NCI-H446 (cell line): ENCODE measurements at places on chromosomes 1 and 21.
A peak's percentile ranks its signal among the peaks of the same experiment; 100 is the strongest.

DNA sequence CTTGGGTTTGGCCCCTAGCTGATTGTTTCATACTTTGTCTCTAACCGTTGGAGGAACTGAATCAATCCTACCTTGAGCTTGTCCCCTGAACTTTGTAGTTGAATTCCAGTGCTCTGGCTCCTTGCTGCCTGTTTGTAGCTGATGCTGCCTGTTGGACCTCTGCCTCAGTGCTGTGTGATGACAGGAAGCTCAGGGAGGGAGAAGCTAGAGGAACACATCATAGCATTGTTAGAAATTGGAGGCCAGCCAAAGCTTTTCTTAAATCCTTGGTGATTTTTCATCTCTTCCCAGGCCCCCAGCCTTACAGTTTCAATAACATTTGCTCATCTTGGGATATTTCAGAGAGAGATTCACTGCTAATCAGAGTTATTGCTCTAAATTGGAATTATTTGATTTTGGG, 34.0 kb downstream of the MACF1 start:
- DNase-seq: no peak

DNA sequence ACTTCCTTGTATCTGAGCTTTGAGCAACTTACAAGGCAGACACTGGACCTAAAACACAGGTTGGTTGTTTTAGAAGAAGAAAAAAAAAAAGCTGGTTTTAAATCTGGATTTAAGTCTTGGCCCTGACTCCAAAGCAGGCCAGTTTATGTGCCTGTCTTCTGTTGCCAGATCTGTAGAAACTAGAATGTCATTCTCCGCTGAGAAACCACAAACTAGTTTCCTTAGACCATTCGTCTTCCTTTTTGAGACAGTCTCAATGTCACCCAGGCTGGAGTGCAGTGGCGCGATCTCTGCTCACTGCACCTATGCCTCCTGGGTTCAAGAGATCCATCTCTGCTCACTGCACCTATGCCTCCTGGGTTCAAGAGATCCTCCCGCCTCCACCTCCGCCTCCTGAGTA, 33.9 kb downstream of the APP start:
- no peak for DNase-seq

- DNase-seq: no peak
Observed at GRCh38 chr21:34022627-34023335, 50.6 kb upstream of the MRPS6 start.

- no peak for DNase-seq
Observed at GRCh38 chr1:22654692-22655091, 1.7 kb downstream of the C1QB start.

- DNase-seq: no peak
Observed at GRCh38 chr1:154730259-154730658, 122.3 kb upstream of the ADAR start.

GRCh38 chr1:86068841-86069756, 87.5 kb downstream of the COL24A1 start:
- DNase-seq: peak; percentile 45

DNA sequence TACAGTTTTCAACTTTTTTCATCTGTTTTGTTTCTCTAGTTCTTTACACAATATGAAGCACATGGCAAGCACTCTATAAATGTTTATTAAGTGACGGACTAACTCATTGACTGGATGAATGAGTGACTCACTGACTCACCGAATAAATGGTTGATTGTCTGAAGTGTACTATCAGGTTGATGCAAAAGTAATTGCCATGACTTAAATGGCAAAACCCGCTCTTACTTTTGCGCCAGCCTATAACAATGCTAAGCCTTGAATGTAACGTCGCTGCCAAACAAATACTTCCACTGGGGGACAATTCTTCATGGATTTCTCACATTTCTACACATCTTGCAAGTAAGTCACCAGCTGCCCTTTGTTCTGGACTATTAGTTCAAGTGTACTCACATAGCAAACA, 109.0 kb upstream of the KCTD3 start:
- no peak for DNase-seq

GRCh38 chr1:24964811-24965570, 34.9 kb upstream of the RUNX3 start:
- no peak for DNase-seq

DNA sequence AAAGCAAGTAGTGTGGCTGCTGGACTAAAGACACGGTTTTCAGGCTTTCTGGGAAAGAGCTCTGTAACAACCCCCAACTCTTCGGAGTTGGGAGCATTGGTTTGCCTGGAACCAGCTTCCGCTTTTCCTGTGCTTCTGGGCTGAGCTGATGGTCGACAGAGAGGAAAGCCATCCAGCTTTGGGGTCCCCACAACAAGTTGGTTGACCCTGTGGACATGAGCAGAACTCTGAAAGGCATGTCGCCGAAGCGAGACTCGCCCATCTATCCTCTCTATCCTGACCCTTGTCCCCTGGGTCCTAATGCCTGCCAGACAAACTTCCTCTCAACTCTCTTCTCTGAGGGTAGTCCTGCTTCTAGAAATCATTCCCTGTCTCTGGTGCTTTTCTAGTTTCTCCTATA, 31.9 kb upstream of the FCGR2A start:
- DNase-seq: no peak

- DNase-seq: no peak
Observed at GRCh38 chr1:61270761-61271411, 188.5 kb downstream of the NFIA start.

DNA sequence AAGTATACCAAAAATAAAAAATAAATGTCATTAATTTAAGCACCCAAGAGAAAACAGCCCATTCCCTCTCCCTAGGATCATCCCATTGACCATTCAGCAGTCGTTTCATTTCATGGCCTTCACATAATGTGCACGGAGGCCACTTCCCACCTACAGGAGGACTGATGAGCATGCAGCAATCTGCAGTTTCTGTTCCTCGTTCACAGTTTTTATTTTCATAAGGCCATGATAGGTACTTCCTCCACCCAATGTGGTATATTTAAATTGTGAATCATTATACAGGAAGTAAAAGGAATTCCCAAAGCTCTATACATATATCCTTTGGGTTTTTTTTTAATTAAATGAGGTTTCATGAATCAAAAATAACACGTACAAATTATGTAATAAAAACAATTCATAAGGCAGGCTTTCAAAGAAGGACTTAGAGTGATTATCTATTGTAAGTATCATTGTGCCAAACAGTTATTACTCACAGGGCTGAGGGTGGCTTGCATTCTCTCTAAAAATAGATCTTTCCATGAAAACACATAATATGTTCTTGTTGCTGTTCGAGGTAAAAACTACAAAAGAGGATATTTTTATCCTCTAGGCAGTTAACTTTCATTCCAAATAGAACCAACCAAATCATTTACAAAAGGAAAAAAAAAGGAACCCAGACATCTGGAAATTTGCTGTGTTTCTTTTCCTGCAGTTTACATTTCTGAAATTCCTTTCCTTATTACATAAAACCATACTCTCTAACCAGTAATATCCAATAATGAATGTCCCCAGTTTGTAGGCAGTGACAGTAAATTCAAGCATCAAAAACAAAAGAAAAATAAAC, 27.5 kb upstream of the SLC44A3 start:
- no peak for DNase-seq

DNA sequence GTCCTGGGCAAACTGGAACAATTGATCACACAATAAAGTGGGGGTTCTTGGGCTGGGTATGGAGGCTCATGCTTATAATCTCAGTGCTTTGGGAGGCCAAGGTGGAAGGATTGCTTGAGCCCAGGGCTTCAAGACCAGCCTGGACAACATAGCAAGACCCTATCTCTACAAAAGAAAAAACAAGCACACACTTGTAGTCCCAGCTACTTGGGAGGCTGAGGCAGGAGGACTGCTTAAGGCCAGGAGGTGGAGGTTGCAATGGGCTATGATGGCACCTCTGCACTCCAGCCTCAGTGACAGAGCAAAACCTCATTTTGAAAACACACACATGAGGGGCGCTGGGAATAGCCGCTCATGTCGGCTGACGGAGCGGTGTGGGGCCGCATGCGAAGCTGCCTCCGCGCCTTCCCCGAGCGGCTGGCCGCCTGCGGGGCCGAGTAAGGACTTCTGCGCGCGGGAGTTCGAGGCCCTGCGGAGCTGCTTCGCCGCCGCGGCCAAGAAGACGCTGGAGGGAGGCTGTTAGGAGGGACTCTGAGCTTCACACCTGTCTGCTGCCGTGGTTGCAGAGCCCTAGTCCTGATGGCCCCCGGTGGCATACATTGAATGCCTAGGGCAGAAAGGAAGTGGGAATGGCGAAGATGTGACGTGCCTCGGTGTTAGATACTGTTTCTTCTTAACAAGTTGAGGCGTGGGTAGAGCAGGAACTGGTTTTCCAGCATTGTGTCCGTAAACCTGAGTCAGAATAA, 59.5 kb downstream of the ACBD3 start:
- DNase-seq: no peak

DNA sequence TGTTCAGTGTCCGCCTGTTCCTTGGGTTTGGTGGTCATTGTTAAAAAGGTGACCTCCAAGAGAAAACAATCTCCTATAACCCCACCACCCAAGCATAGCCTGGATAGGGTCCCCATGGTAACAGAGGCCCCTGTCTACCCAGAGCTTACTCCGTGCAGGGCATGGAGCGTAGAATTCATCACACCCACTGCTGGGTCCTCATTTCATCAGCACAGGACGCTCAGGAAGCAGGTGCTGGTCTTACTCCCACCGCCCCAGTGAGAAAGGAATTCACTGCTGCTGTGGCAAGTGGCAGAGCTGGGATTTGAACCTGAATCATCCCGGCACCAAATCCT, 37.0 kb downstream of the ARHGEF10L start:
- DNase-seq: no peak

- no peak for DNase-seq
Observed at GRCh38 chr1:4851385-4852065, 197.1 kb downstream of the AJAP1 start.

GRCh38 chr1:97190326-97190725, 468.7 kb downstream of the PTBP2 start:
- DNase-seq: no peak

DNA sequence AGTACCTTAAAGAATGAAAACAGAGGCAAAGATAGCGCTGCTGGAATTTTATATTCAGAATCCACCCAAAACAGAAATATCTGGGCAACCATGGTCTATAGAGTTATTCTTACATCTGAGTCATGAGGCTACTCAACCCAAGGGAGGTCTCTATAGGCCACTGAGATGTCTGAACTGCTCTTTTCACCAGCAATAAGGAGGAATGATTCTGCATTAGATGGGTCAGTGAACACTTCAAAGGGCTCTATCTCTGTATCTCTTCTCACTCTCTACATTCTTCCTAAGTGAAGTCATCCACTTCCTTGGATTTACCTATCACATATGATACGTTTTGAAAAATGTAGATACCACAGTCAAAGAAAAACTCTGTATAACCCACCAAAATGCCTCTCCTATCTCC, 90.2 kb upstream of the NGF start:
- DNase-seq: no peak

DNA sequence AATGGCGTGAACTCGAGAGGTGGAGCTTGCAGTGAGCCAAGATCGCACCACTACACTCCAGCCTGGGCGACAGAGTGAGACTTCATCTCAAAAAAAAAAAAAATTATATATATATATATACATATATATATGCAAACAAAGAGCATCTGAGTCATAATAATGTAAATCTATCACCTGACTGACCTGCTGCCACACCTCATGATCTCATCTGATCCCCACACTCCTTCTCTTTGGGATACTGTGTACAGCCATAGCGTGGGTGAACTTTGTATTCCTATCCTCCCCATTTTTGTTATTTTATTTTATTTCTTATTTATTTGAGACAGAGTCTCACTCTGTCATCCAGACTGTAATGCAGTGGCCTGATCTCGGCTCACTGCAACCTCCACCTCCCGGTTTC, 2.6 kb upstream of the HDAC1 start:
- no peak for DNase-seq

- no peak for DNase-seq
Observed at GRCh38 chr1:101833312-101833711, 163.4 kb downstream of the OLFM3 start.

GRCh38 chr1:65449214-65449823, 28.9 kb downstream of the LEPR start:
- DNase-seq: no peak

GRCh38 chr21:25428537-25428936, 178.7 kb downstream of the MRPL39 start:
- DNase-seq: no peak

- DNase-seq: no peak
Observed at GRCh38 chr21:44984792-44985440, 45.1 kb downstream of the SLX9 start.

DNA sequence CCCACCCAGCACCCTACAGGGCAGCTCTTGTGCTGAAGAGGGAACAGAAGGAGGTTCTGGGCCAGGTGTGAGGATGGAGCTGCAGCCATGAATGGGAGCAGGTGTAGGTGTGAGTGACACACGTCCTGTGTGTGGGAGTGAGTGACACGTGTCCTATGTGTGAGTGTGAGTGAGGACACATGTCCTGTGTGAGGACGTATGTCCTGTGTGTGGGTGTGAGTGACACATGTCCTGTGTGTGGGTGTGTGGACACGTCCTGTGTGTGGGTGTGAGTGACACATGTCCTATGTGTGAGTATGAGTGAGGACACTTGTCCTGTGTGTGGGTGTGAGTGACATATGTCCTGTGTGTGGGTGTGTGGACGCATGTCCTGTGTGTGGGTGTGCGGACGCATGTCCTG, 26.4 kb downstream of the MEGF6 start:
- no peak for DNase-seq

- DNase-seq: peak; percentile 66
Observed at GRCh38 chr1:79497193-79497773, 490.8 kb upstream of the ADGRL4 start.

DNA sequence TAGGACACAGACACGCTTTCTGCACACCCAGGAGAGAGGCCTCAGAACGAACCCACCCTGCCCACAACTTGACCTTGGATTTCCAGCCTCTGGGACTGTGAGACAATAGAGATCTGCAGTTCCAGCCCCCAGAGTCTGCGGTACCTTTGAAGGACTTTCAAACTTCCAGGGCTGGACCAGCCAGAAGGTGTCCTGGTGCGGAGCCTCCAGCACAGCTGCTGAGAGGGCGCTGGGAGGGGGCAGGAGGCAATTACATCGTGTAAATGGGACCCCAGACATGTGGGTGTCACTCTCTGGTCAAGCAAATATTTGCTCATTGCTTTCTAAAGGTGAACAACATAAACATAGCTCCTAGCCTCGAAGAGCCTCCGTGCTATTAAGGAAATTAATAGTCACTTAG, 58.7 kb upstream of the ACTRT2 start:
- DNase-seq: no peak

DNA sequence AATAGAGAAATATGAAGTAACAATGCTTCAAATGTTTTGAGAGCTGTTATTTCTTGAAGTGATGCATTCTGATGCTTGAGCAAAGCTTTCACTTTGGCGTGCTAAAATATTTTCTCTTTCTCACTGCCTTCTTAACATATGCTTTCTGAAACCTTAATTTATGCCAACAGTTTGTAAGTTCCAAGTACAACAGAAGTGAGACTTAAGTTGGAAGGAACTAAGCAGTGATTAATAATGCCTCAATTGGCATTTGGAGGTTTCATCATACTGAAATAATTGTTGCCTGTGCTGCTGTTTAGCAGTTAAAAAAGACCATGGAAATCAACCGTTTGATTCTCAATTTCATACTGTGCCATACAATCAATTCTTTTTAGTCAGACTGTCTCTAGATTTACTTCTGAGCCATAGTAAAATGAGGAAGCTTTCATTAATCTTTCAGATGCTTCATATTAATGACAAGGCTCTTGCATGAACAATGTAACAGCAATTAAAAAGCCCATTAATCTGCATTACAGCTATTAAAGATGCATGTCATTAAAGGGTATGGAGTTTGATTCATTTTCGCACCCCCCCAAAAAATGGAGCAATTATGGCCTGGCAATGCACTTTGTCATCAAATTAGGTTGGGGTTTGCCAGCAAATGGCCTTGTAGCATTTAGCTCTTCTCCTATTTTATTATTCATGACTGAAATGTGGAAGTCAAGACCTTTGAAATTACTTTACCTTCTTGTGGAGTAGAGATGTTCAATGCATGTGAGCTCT, 375.3 kb downstream of the USH2A start:
- DNase-seq: peak; percentile 67
